ENCODE measurements at places on chromosomes 3 and 15.

- DNase-seq: no peak
Observed at GRCh38 chr15:98669638-98670037, 21.3 kb downstream of the IGF1R start.

- DNase-seq: no peak
Observed at GRCh38 chr3:171044384-171044783, 17.9 kb upstream of the SLC2A2 start.

DNA sequence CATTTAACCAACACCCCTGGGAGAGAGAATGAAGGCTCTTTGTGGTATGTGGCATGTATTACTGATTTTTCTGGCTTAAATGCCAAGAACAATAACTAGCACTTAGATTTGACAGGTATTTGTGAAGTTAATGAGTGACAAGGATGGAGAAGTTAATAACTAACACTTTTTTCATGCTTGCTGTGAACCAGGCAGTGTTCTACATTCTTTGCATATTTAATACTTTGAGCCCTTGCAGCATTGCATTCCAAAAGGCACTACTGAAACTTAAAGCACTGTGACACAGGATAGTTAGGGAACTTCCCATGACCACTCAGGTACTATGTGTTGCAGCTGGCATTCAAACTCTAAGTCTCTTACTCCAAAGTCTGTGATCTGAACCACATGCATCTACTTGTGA, 650.6 kb downstream of the ZPLD1 start:
- DNase-seq: no peak

DNA sequence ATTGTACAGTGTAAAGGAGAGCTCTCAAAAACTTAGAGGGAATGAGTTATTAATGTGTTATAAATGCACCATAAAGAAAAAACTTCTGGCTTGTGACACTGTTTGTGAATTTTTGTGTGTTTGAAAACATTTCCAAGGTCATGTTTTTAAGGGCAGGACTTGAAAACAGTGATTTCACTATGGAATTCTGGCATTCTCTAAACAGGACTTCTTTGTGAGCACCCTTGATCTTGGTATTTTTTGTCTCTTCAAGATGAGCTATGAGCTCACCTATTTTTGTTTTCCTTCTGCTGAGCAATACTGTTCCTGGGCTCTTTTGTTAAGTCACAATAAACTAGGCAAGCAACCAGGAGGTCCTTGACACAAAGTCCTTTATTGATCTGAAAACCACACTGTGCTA, 284.4 kb downstream of the RBMS3 start:
- no peak for DNase-seq

- DNase-seq: no peak
Observed at GRCh38 chr3:36147934-36148558, 232.3 kb upstream of the STAC start.

- no peak for DNase-seq
Observed at GRCh38 chr3:175077216-175077615, 218.1 kb downstream of the NAALADL2 start.

DNA sequence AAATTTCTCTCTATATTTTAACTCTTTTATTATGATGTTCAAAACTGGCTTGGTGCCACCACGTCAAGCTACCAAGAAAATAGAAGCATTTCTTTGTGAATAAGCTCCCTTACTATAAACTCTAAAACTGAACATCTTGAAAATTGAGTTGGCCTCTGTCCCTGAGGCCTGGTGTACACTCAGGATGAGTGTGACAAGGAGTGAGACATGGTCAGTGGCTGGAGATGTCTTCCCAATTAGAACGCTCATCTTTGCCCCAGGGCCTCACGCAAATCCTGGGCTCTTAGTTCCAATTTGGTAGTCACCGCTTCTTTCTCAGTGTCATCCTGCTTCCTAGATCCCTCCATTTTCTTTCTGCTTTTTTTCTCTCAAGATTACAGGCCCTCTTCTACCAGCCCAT, 26.2 kb downstream of the SLC2A2 start:
- DNase-seq: no peak

DNA sequence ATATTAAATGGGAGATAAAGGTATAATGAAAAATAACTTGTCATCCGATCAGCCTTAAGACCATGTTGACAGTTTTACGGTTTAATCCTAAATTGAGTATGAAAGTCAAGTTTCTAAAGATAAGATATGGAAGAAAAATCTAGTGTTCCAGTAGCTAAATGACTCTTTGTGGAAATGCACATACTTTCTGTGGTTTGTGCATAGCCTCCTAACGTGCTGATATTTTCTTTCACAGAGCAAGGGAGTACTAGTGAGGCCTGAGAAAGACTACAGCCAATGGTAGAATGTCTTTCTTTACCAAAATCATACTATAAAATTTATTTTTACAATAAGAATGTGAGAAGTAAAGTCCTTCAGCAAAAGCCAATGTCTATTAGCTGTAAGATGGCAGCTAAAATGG, 430.6 kb upstream of the RGMA start:
- DNase-seq: no peak

DNA sequence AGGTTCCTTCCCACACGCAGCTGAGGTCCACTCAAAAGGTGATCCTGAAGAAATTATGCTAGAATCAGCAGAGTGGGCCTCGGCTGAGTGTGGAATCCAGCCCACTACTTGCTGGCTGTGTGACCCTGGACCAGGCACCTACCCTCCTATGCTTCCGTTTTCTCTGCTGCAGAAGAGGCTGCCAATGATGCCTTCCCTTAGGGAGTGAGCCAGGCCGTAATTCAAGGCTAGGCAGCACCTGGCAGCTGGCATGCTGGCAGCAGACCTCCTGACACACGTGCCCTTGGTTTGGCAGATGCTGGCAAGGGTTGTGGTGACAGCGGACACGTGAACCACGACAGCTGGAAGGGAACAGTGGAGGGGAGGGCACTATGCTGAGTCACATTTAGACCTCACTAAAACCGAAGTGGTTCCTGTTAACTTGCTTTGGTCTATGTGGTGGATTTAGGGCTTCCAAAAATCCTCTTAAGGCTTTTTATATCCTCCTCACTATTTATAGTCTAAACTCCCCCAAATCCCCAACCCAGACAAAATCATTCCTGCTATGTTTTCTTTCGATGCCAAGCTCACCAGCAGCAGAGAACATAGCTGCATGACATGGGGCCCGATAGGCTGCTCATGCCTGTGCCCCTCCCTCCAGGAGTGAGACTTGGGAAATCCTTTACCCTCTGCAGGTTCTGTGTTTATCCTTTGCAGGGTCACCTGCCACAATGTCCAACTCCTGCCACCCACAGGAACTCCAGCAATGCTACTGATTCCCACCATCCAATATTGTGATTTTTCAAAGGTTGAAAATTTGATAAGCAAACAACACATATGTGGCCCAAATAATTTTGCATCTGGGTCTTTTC, 10.6 kb upstream of the PCSK6 start:
- DNase-seq: no peak

GRCh38 chr15:82031871-82032270, 13.9 kb downstream of the MEX3B start:
- no peak for DNase-seq

- DNase-seq: no peak
Observed at GRCh38 chr3:124281453-124282316, 289.8 kb upstream of the ROPN1 start.

GRCh38 chr15:100929641-100930042, 10.5 kb downstream of the LRRK1 start:
- no peak for DNase-seq

GRCh38 chr3:155053756-155054155, 26.4 kb upstream of the MME start:
- DNase-seq: no peak

- DNase-seq: no peak
Observed at GRCh38 chr15:71549091-71549490, 261.3 kb upstream of the NR2E3 start.

DNA sequence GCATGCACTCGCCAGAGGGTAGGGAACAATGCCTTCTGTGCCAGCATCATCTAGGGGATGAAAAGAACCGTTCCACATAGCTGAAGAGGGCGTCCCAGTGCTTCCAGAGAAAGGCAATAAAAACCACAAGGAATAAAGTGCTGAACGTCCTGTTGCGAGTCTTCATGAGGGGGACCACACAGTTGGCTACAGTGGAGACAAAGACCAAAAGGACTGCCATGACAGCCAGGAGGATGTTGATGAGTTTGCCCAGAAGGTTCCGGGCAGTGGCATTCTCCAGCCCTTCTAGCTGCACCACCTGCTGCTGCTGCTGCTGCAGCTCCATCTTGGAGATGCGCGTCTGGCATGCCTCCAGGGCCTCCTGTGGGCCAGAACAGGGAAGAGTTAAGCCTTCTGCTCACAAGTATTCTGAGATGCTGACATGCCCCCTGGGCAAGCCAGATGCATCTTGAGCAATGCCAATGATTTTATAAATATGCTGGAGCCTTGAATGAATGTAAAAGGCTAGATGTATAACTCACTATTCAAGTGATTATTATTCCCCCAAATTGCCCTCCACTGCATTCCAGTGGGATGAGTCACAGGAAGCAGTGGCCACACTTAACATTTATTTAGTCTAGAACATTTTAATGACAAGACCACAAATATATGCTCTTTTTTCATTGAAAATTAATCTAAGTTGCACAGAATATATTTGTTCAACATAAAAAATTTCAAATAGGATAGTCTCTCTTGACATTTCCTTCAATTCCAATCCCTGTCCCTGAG, 45.1 kb upstream of the PLXND1 start:
- DNase-seq: no peak

DNA sequence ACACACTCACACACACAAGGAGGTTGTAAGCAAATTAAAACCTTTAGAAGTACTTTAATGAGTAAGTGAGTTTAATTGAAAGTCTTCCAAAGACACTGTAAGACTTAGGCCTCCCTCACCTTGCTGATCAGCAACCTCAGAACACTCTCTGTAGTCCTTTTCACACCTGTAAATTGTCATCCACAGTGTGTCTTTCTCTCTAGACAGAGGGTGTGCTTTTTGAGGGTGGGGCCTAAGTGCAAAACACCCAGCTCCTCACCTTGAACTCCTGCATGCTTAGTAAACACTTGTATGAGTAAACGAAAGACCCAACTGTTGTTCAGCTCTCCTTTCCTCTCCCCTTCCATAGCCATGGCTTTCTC, 183.2 kb upstream of the IL12A start:
- DNase-seq: no peak

GRCh38 chr3:173583496-173583895, 186.0 kb downstream of the NLGN1 start:
- DNase-seq: no peak

- DNase-seq: no peak
Observed at GRCh38 chr3:122755491-122755890, 38.1 kb downstream of the HSPBAP1 start.

GRCh38 chr3:2198776-2199279, 100.2 kb downstream of the CNTN4 start:
- DNase-seq: no peak

- peak; percentile 17 for DNase-seq
Observed at GRCh38 chr3:101828691-101829436, 20.4 kb upstream of the NFKBIZ start.

- no peak for DNase-seq
Observed at GRCh38 chr15:44243829-44244228, 44.7 kb upstream of the GOLM2 start.

DNA sequence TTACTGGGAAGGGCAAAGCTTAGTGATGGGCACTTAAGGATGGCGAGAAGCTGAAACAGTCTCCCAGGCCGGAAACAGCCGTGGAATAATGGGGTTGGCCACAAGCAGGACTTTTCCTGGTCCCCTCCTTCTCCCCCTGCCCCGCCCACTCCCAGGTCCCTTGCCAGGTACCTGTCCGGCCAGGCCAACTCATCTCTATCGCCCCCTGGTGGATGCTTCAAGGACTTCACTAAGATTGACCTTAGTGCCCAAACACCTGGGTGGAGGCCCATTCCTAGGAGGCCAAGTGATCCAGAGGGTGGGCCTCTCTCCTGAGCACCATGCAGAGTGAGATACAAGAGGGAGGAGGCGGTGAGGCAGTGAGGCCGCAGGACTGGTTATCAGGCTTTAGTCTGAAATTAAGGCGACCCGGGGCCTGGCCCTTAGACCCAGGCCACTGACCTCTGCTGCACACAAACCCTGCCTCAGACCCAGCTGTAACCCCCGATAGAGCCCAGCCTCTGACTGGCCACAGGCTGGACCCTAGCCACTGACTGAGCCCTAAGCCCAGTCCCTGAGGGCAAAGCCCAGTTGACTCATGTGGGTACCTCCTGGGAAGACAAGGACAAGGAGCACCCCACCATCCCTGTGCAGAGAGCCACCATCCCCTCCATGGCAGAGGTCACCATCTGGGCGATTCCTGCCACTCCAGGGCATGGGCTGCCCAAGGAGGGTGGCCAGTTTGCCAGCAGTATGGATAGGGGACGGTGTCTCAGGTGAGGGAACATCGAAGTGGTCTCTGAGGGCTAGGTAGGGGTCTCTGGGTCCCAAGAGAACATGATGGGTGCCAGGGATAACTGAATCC, 37.6 kb downstream of the VIPR1 start:
- peak; percentile 55 for DNase-seq
